T-helper 22 cell (primary cell): ENCODE measurements at places on chromosomes 12 and 14.

- DNase-seq = peak; percentile 49
These were observed 64.3 kb upstream of the DDHD1 start for GRCh38 chr14:53217316-53217994.

DNA sequence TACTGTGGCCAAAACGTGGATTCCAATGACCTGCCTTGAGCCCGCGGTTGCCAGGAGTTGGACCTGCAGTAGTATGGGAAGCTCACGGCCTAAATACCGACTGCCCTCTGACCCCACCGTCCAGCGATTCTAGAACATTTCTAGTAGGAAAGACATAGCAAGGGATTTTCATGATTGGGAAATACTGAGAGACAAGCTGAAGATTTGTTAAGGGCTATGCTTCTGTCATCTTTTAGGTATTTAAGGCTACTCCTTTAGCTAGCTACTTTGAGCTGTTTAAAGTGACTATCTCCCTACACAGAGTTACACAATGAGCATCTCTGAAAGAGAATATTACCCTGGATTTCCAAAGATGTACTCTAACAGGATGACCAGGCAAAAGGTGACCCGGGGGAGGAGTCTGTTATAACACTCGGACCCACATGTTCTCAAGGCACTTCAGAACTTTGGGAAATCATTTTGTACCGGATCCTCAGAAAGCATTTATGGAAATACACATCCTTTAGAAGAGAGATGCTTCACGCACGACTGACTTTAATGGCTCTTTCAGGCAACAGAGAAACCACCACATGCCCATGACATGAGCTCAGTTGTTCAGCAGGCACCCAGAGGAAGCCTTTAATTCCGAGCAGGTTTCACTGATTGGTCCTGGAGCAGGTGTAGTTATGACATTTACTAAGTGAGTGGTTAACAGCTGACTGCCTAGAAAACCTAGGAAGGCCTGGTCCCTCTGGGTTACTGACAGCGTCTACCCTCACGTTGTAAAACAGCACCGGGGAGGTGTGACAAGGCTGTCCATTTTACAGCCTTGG is 4.2 kb downstream of the BAG5 start:
- DNase-seq = no peak

- DNase-seq = no peak
These were observed 110.8 kb downstream of the DAD1 start for GRCh38 chr14:22478247-22478646.

- DNase-seq = no peak
These were observed 1212.0 kb downstream of the GALC start for GRCh38 chr14:86780876-86781510.

GRCh38 chr14:75456997-75457335 is 29.1 kb downstream of the JDP2 start:
- DNase-seq = no peak

DNA sequence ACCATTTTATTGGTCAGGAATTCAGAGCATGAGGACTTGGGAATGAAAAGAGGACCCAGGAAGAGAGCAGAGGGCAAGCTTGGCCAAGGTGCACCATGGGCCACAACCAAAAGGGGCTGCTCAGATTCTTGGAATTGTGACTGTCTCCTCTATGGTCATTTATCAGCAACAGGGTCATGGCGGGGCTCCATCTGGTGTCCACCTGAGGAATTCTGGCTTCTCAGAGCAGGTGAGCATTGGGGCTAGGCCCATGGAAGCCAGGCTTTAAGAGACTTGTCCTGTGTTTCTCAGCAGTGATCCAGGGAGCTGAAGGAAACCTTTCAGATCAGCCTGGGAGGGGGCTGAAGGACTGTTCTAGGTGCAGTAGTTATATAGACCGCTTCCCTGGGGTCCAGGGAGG is 2.6 kb upstream of the RIN3 start:
- no peak for DNase-seq

GRCh38 chr12:41310367-41310766 is 122.2 kb downstream of the PDZRN4 start:
- DNase-seq = no peak

GRCh38 chr12:96326628-96327227 is 73.5 kb downstream of the CDK17 start:
- no peak for DNase-seq

GRCh38 chr12:124381456-124382296 is 86.8 kb downstream of the RFLNA start:
- no peak for DNase-seq

GRCh38 chr12:81859521-81859920 is 100.4 kb upstream of the PPFIA2 start:
- DNase-seq = no peak

DNA sequence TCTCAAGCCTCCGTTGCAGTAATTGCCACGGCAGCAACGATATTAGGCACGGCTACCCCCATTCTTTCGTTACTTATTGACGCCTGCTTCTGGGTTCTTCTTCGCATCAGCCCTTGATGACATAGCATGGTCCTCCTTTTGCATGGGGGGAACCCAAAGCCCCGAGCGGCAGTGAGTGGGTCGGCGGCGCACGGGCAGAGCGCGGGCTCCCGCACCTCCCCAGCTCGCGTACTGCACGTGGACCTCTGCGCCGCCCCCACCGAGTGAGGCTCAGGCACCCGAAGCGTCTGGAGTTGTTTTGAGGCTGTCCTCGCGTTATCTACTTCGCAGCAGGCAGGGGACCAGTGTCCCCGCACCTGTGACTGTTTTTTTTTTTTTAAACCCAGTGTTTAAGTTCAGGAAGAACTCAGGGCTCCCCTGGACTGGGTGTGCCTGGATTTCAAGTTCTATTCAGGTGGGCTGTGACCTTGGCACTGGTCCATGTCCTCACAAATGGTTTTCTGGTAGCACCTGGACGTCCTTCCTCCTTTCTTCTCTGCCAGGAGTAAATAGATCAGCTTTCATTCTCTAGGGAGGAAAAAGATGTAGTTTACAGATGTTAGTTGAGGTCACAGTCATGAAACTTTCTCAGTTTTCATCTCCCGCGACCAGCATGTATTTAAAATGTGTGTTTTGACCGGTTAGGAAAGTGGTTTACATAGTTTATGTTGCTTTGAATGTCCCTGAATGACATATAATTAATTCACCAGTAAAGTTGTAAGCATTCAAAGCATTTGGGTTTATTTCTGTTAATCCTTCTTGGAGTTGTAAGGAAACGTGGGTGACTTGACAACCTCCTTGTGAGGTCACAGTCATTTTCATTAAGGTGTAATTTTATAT is 1.4 kb upstream of the FOXN4 start:
- no peak for DNase-seq

DNA sequence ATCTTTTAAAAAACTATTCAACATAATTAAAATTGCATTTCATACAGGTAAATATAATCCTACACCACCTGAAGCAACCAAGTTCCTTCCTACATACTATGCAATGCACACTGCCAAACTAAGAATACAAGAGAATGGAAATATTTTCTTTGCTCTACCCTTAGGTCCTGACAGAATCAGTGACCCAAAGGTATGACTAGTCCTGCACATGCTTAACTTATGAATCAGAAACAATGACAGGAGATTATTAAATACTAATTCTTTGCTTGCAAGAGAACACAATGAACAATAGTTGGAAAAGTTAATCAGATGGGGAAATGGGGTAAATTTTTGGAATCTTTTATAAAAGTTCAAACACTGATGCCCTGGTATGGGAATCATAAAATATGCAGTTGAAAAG is 220.1 kb downstream of the SOX5 start:
- no peak for DNase-seq

DNA sequence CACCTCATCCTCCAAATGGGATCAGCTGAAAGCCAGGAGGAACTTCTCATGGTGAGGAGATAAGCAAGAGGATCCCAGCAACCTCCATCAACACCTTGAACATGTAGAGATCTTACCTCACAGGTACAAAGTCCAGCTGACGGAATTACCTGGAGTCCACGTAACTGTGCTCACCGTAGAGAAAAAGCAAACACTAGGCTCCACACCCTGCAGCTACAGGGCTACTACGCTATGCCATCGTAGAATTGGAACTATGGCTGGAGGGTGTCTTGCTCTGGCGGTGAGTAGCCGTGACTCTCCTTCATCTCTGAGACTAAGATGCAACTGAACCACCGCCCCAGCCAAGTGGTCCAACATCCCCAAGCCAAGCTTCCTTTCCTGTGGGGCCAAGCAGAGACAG is 50.5 kb downstream of the CRY1 start:
- no peak for DNase-seq

- no peak for DNase-seq
These were observed 15.7 kb upstream of the SLC6A12 start for GRCh38 chr12:229441-230191.

DNA sequence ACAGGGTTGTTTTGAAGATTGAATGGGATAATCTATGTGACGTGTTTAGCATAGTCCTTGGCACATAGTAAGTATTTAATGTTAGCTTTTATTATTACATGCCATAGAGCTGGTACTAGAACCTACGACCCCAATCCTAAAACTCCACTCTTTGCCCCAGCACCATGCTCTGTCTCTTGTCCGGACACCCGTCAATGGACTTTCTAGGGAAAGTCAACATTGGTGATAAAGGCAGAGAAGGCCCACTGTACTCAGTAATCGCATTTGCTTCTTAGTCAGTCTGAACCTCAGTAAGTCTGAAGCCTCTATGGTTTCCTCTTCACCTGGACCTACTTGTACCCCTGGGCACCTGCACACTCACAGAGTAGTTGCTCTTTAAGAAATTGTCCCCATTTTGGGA is 153.1 kb upstream of the PRMT8 start:
- DNase-seq = no peak

- no peak for DNase-seq
These were observed 13.4 kb downstream of the ANKRD13A start for GRCh38 chr12:110012659-110013058.

- no peak for DNase-seq
These were observed 216.1 kb downstream of the TMEM121 start for GRCh38 chr14:105742531-105742848.

GRCh38 chr12:124125203-124125871 is 152.3 kb downstream of the ZNF664 start:
- DNase-seq = no peak

DNA sequence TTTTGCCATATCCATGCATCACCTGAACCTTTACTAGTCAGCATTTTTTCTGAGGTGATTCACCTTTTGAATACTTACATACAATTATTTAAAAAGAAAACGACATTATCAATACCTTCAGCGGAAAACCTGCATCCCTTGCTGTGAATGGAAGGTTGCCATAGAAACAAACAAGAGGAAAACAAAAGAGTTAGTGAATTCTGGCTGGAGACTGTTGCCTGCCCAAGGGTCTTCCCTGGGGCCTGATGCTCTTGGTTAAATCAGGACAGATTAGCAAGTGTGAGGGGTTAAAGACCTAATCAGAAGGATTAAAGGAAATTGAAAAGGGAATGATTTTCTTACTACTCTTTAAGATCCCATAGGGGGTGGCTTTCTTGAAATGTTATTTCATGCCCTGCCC is 96.0 kb upstream of the WSCD2 start:
- no peak for DNase-seq

- no peak for DNase-seq
These were observed 710.7 kb upstream of the TBX3 start for GRCh38 chr12:115394496-115395220.

DNA sequence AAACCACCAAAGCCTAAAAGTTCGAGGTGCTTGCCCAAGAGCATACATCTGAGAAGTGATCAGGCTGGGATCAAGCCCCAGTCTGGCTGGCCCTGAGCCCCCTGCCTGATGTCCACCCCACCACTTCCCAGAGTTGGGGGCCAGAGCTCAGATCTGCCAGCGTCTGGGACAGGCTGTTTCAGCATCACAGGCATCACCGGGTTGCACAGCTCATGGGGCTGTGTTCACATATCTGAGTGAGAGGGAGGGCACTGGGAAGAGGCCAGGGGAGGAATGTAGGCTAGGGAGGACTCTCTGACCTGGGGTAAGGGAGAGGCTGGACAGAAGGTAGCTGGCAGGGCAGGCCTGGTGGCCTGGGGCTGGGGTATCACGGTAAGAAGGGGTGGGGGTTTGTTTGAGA is 6.0 kb downstream of the TGM1 start:
- no peak for DNase-seq

DNA sequence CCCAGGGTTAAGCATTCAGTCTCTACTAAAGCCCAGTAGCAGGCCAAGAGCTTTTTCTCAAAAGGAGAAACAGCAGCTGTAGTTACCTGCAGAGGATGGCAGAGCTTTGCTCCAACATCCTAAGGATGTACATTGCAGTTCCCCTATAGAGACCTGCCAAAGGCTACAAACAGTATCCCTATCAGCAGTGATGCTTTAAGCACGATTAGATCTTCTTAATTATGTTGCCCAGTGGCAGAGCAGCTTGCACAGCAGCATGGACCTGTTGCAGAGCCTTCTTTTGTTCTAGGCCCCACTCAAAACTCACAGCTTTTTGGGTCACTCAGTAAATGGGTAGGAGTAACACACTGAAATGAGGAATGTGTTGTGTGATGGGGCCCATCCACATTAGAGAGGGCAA is 46.4 kb upstream of the CRY1 start:
- no peak for DNase-seq

DNA sequence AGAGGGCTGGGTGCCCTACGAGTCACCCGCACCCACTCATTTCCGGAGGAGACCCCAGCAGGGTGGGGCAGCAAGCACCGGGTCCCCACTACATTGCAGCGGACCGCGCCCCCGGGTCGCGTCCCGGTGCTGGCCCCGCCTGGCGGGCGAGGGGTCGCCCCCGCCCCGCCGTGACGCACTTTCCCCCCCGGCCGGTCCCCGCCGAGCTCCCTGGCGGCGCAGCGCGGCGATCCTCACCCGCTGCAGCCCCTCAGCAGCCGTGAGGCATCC is 106.1 kb downstream of the PRICKLE1 start:
- no peak for DNase-seq

DNA sequence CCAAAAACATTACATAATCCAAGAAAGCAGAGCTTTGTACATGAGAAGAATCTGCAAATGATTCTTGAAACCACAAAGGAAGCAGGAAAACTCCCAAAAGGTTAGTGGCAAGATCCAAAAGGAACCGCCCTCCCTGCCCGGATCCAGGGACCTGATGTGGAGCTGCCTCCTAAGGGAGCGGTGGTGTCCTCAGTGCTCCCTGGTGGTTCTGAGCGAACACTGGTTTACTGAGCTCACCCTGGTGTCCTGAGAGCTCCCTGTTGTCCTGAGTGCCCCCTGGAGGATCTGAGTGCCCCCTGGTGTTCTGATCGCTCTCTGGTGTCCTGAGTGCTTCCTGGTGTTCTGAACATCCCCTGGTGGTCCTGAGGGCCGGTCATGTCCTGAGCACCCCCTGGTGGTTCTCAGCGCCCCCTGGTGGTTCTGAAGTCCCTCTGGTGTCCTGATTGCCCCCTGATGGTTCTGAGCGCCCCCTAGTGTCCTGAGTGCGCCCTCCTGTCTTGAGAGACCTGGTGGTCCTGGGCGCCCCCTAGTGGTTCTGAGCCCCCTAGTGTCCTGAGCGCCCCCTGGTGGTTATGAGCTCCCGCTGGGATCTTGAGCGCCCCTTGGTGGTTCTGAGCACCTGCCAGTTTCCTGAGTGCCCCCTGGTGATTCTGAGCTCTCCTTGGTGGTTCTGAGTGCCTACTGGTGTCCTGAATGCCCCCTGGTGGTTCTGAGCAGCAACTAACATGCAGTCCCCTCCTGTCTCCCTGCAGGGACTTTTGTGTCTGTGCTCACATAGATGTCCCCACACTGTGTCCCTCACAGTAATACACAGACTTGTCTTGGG is 891.1 kb downstream of the TMEM121 start:
- peak; percentile 61 for DNase-seq

GRCh38 chr14:97706819-97707218 is 909.6 kb downstream of the VRK1 start:
- DNase-seq = no peak

- no peak for DNase-seq
These were observed 244.8 kb downstream of the DACT1 start for GRCh38 chr14:58882577-58883018.
